ENCODE measurements at places on chromosomes 1 and 21. TPM values are rescaled to one million over a fixed set of nuclear protein-coding genes. Genes with fewer than 3 reads are reported as not detected.
A peak's percentile ranks its signal among the peaks of the same experiment; 100 is the strongest.

The NHLH1 gene
- not detected for polyA plus RNA-seq

The ACTL8 gene
- not detected for polyA plus RNA-seq

The SPATA17 gene
- polyA plus RNA-seq: not detected

The BEND5 gene
- 3.9 TPM for polyA plus RNA-seq

The MAEL gene
- not detected for polyA plus RNA-seq

The WNT3A gene
- polyA plus RNA-seq: not detected

The GCSAML gene
- polyA plus RNA-seq: 0.07 TPM

The SIKE1 gene
- polyA plus RNA-seq: 32.8 TPM

DNA sequence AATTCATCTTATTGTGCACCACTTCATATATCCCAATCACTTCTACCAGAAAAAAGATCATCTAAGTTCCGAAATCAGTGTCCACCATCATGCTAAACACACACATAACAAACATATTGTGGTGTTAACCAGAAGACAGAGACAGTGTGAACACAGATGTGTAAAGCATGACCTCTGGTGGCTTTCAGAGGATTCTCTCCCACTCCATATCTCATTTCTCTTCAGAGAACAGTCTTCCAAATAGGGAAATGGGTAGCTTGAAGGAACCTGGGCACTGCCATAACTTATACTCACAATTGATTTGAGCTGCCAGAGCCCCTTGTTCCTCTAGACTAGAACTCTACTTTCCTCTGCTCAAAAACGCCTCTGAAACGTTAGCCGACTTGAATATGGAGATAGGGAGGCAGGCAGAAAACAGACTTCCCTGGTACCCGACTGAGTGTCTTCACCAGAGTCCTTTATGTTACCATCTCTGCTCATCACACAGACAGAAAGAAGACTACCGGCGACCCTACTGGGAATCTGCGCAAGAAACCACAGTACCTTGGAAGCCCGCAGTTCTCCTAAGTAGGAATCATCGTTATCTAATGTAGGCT, 1.8 kb upstream of the ELAPOR1 start:
- H3K27ac ChIP-seq: peak overlapping the region; percentile 90
- peak; percentile 9 for DNase-seq
- no peaks in the 10 kb centered on the region for H3K36me3 ChIP-seq
- peaks cover 21% of the 10 kb centered on the region for H3K27me3 ChIP-seq
- peaks cover 29% of the 10 kb centered on the region for H3K4me1 ChIP-seq

- H3K4me1 ChIP-seq: peaks cover 25% of the 10 kb centered on the region
- H3K36me3 ChIP-seq: no peaks in the 10 kb centered on the region
- H3K27me3 ChIP-seq: peaks cover 3% of the 10 kb centered on the region
- no peak overlapping the region for H3K4me3 ChIP-seq
These were observed 146.1 kb upstream of the FGGY start for GRCh38 chr1:59150577-59151386.

DNA sequence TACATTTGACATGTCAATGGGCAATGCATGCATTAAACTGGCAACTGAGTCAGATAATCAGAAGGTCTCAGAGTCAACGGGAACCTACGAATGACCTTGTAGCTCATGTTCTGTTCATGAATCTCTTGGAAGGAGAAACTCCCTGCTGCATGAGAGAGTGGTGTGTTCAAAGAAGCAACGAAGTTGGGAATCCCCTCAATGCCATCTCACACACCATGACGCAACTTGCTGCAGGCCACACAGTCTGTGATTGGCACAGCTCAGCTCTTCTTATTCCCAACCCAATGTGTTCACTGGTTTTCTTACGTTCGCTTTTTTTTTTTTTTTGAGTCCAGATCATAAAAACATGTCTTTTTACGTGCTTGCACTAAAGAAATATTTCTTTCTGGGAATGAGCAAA, 53.5 kb upstream of the PRDM2 start:
- no peak overlapping the region for H3K27ac ChIP-seq
- H3K4me1 ChIP-seq: no peaks in the 10 kb centered on the region
- H3K4me3 ChIP-seq: no peak overlapping the region
- no peaks in the 10 kb centered on the region for H3K36me3 ChIP-seq
- no peaks in the 10 kb centered on the region for H3K27me3 ChIP-seq
- DNase-seq: no peak

DNA sequence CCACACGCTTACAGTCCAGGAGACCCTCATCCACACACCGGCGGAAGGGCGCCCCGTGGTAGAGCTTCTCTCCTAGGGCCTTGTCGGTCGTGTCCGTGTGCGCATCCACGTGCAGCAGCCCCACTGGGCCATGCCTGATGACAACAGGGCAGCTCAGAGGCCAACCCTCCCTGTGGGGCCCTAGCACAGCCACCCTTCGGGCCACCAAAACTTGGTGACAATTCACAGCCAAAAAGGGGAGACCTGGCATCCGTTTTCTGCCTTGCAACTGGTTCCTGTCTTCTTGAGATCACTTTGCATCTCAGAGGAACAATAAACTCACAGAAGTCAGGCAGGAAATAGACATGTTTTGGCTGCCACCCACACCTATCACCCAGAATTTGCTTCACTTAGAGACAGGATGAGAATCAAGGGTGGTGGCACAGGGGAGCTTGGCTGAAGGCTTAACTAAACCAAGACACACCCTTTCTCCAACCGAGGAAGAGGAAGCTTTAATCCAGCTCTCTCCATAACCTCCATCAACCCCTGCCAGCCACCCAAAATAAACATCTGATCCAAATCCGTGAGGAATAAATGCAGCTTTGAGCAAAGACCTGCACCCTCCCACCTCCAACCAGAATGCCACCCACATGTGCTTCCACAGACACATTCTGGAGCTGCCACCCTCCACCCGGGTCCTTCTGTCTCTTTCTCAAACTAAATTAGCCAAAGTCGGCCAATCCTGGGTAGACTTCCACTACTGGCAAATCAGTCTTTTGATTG, 5.7 kb downstream of the AGMAT start:
- H3K4me3 ChIP-seq: no peak overlapping the region
- peaks cover 22% of the 10 kb centered on the region for H3K4me1 ChIP-seq
- peak overlapping the region; percentile 27 for H3K27ac ChIP-seq
- DNase-seq: no peak
- no peaks in the 10 kb centered on the region for H3K27me3 ChIP-seq

- H3K36me3 ChIP-seq: peaks cover 3% of the 10 kb centered on the region
- H3K27me3 ChIP-seq: peaks cover 5% of the 10 kb centered on the region
- H3K4me1 ChIP-seq: peaks cover 17% of the 10 kb centered on the region
- DNase-seq: no peak
- H3K4me3 ChIP-seq: no peak overlapping the region
These were observed 3.6 kb downstream of the NUP210L start for GRCh38 chr1:154151311-154151710.

- peaks cover 2% of the 10 kb centered on the region for H3K27me3 ChIP-seq
- no peak for DNase-seq
- H3K4me3 ChIP-seq: peak overlapping the region; percentile 95
- H3K36me3 ChIP-seq: no peaks in the 10 kb centered on the region
These were observed 46.7 kb downstream of the H3-3A start for GRCh38 chr1:226108935-226109828.

- no peak overlapping the region for H3K4me3 ChIP-seq
- no peaks in the 10 kb centered on the region for H3K36me3 ChIP-seq
- peaks cover 26% of the 10 kb centered on the region for H3K27me3 ChIP-seq
These were observed 16.4 kb downstream of the CADM3 start for GRCh38 chr1:159187647-159188374.

- DNase-seq: no peak
- H3K27me3 ChIP-seq: no peaks in the 10 kb centered on the region
- H3K4me3 ChIP-seq: no peak overlapping the region
- no peak overlapping the region for H3K27ac ChIP-seq
- no peaks in the 10 kb centered on the region for H3K36me3 ChIP-seq
- no peaks in the 10 kb centered on the region for H3K4me1 ChIP-seq
These were observed 32.5 kb downstream of the RGS13 start for GRCh38 chr1:192668409-192668983.

- H3K36me3 ChIP-seq: no peaks in the 10 kb centered on the region
- H3K4me1 ChIP-seq: no peaks in the 10 kb centered on the region
- no peak overlapping the region for H3K4me3 ChIP-seq
- H3K27me3 ChIP-seq: peaks cover 4% of the 10 kb centered on the region
- H3K27ac ChIP-seq: no peak overlapping the region
- DNase-seq: no peak
These were observed 15.2 kb downstream of the RIPK4 start for GRCh38 chr21:41751611-41752011.

DNA sequence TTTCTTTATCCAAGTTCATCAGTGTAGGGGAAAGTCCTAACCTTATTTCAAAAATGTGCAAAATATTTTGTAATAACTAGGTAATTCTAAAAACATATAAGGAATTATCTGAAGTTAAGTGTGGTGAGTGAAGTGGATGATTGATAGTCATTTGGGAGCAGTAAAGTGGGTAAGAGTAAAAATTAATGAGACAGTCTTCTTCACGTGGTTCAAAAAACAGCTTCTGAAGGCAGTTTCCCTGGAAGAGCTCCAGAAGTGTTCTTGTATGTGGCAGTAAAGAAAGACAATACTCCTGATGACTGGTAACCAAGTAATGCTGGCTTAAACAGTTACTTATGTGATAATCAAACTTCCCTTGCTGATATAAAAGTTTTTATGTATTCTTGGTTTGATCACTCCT, 50.3 kb downstream of the LEPR start:
- no peak overlapping the region for H3K27ac ChIP-seq
- no peaks in the 10 kb centered on the region for H3K4me1 ChIP-seq
- H3K27me3 ChIP-seq: peaks cover 3% of the 10 kb centered on the region

DNA sequence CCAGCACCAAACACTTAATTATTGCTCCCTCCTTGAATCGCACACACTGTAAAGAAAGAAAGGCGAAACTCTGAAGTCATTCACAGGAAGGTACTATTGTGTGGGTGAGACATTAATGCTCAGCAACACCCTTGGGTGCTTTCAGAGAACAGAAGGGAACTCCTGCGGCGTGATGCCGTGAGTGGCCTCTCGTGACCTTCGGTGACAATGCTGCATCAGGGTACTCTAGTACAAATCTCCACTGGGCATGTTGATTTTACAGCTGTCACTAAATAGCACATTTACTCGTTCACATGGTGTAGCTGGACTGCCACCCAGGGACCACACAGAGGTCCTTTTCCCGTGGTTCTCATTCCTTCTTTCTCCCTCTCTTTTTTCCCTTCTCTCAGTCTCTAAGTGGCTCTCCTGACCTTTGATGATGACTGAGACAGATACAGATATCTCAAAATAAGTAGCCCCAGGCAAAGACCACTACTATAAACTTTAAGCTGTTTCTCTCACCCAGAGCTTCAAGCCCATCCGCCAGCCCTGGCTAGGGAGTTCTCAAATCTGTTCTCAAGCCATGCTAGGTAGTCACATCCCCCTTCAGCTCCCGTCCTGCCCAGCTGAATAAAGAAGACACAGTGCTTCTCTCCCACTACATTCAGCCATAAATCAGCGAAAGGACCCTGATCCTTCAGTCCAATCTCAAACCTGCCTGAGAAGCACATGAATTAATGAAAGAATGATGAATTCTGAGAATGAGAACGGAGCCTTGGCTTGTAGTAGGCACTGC, 223.4 kb upstream of the FMN2 start:
- H3K4me1 ChIP-seq: no peaks in the 10 kb centered on the region
- H3K27ac ChIP-seq: no peak overlapping the region
- H3K27me3 ChIP-seq: peaks cover 1% of the 10 kb centered on the region
- DNase-seq: no peak
- H3K4me3 ChIP-seq: no peak overlapping the region
- H3K36me3 ChIP-seq: no peaks in the 10 kb centered on the region

DNA sequence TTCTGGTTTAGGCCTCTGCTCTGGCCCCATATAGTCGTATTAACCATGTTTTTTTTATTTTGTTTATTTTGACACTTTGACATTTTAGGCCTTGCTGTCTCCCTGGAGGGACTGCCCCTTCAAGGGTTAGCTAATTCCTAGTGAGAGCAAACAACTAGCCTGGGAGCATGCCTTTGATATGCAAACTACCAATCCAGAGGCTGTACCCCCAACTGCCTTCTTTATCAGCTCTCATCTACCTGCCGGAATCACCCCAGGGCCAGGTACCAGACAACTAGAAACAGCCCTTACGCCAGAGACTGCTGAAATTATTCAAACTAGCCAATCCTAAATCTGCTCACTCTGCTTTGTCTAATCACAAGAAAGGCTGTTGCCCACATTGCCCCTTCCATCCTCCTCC, 13.0 kb upstream of the ST6GALNAC5 start:
- H3K4me1 ChIP-seq: no peaks in the 10 kb centered on the region
- H3K36me3 ChIP-seq: no peaks in the 10 kb centered on the region
- no peak overlapping the region for H3K27ac ChIP-seq

- DNase-seq: no peak
- H3K36me3 ChIP-seq: peaks cover 3% of the 10 kb centered on the region
- no peaks in the 10 kb centered on the region for H3K4me1 ChIP-seq
- no peak overlapping the region for H3K27ac ChIP-seq
- no peaks in the 10 kb centered on the region for H3K27me3 ChIP-seq
- no peak overlapping the region for H3K4me3 ChIP-seq
These were observed 97.4 kb downstream of the CENPF start for GRCh38 chr1:214700437-214700836.

GRCh38 chr1:182644886-182645285, 39.5 kb downstream of the RGS8 start:
- H3K4me3 ChIP-seq: no peak overlapping the region
- no peaks in the 10 kb centered on the region for H3K27me3 ChIP-seq
- H3K4me1 ChIP-seq: peaks cover 4% of the 10 kb centered on the region
- DNase-seq: no peak
- H3K36me3 ChIP-seq: peaks cover 3% of the 10 kb centered on the region

GRCh38 chr1:210089855-210090254, 142.7 kb upstream of the SERTAD4 start:
- no peak for DNase-seq
- no peaks in the 10 kb centered on the region for H3K36me3 ChIP-seq
- H3K4me3 ChIP-seq: no peak overlapping the region
- H3K27ac ChIP-seq: no peak overlapping the region

- H3K4me1 ChIP-seq: no peaks in the 10 kb centered on the region
- H3K27me3 ChIP-seq: no peaks in the 10 kb centered on the region
- H3K36me3 ChIP-seq: no peaks in the 10 kb centered on the region
- DNase-seq: no peak
- H3K4me3 ChIP-seq: no peak overlapping the region
These were observed 14.1 kb downstream of the CRP start for GRCh38 chr1:159700312-159700711.

GRCh38 chr1:5803851-5804250, 188.4 kb downstream of the NPHP4 start:
- no peaks in the 10 kb centered on the region for H3K4me1 ChIP-seq
- no peak overlapping the region for H3K27ac ChIP-seq
- H3K36me3 ChIP-seq: no peaks in the 10 kb centered on the region

DNA sequence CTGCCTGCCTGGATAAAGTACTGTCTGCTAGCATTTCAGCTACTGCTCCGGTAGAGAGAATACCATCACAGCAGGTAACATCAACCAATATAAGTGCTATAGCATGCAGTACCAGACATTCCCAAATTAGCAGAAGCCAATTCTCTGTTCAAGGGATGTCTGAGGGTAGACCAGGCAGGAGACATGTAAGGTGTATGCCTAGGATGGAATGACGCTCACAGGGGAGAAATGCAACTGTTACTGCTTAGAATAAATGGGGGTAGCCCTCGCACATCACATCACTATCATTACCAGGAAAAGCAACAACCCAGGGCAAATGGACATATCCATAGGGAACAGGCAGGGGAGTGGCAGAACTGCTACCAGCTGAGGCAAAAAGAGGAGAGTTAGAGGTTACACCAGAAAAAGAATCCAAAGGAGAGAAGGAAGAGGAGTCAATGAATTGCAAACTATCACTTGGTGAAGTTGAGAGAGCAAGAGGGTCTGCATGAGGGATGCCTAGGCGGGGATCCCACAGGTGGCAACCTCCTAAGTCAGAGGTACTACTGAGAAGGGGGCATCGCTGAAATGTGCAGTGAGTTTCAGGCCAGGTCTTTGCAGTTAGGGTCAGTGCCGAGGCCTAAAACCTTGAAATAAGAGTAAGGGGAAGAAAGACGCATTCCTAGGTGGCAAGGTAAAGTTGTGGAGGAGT, 1.1 kb downstream of the UBE2Q1 start:
- peaks cover 7% of the 10 kb centered on the region for H3K27me3 ChIP-seq
- peak overlapping the region; percentile 85 for H3K27ac ChIP-seq
- no peak for DNase-seq
- H3K36me3 ChIP-seq: peaks cover 6% of the 10 kb centered on the region
- H3K4me3 ChIP-seq: peak overlapping the region; percentile 96
- peaks cover 61% of the 10 kb centered on the region for H3K4me1 ChIP-seq

Measured in immature natural killer cell (primary cell).